Kidney capillary endothelial cell (primary cell): ENCODE measurements at places on chromosomes 16 and 17.

DNA sequence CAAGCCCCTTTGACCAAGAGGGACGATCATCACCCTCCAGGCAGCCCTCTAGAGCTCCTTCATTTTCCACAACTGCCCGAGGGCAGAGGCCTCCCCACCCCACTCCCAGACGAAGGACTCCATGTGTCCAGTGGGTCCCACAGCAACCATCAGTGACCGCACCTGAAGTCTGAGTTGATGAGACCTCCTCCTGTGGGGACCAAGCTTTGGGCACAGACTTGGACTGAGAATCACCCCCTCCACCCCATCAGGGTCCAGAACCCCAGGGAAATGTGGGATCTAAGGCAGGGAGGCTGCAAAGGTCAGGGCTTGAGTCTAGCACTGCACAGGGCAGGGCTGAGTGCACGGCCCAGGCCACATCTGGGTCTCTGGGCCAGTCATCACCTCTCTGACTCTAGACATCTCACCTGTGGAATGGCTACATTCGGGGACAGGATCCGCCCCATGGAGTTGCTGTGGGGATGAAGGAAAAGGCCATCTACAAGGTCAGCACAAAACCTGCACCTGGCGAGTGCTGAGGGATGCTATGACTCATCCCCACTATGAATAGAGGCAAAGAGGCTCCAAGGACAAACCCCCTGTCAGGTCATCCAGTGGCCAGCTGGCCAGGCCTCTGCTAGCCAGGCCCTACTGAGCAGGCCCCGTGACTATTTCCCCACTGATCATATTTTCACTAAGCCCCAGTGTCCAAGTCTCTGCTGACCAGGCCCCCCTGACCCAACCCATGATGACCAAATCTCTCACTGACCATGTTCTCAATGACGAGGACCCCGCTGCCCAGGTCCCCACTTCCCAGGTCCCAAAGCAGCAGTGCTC is 38.4 kb downstream of the TNFRSF13B start:
- DNase-seq = no peak

- peak; percentile 82 for DNase-seq
Measured at GRCh38 chr17:78395155-78395554, 16.7 kb downstream of the PGS1 start.

DNA sequence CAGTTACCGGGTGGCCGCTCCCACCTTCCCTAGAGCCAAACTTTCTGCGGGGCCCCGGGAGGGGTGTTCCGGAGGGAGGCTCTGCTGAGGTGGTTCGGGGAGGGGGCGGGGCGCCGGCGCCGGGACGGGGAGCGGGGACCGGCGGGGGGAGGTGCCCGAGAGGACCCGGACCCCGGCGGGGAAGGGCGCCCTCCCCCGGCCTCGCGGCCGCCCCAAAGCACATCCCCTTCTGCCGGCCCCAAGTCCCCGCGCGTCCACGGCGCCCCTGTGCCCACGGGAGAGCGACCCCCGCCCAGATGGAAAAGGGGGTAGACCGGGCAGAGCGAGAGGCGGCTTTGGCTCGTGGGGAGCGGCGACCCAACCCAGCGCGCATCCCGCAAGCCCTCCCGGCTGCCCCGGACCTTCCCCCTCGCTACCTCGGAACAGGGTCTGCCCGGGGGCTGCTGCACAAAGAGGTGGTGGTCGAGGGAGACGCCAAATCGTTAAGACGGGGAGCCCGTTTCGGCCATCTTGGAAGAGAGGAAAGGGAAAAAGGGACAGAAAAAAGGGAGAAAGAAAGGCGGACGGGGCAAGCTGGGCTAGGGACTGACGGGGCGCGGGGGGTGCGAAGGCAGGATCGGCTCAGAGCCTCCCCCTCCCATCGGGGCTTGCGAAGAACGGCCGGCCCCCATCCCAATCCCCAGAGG is 530 bp downstream of the PCGF2 start:
- DNase-seq = no peak

- DNase-seq = no peak
Measured at GRCh38 chr17:71427801-71428200, 693.0 kb upstream of the SOX9 start.

GRCh38 chr16:76705892-76706291 is 428.7 kb downstream of the CNTNAP4 start:
- no peak for DNase-seq
